ENCODE measurements at places on chromosomes 4 and X.

DNA sequence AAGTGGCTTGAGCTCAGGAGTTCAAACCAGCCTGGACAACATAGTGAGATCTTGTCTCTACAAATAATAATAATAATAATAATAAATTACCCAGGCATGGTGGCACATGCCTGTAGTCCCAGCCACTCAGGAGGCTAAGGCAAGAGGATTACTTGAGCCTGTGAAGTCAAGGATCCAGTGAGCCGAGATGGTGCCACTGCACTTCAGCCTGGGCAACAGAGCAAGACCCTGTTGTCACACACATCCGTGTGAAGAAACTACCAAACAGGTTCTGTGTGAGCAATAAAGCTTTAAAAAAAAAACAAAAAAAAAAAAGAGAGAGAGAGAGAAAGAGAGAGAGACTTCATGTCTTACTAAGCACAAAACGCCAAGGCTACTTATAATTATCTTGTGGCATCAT lies 42.5 kb downstream of the ANOS1 start:
- no peaks in the 10 kb centered on the region for H3K4me1 ChIP-seq
- no peak for DNase-seq
- H3K27ac ChIP-seq = no peak overlapping the region

GRCh38 chrX:153640736-153641575 lies 6.0 kb upstream of the DUSP9 start:
- H3K4me3 ChIP-seq = no peak overlapping the region
- H3K36me3 ChIP-seq = no peaks in the 10 kb centered on the region
- H3K4me1 ChIP-seq = no peaks in the 10 kb centered on the region

DNA sequence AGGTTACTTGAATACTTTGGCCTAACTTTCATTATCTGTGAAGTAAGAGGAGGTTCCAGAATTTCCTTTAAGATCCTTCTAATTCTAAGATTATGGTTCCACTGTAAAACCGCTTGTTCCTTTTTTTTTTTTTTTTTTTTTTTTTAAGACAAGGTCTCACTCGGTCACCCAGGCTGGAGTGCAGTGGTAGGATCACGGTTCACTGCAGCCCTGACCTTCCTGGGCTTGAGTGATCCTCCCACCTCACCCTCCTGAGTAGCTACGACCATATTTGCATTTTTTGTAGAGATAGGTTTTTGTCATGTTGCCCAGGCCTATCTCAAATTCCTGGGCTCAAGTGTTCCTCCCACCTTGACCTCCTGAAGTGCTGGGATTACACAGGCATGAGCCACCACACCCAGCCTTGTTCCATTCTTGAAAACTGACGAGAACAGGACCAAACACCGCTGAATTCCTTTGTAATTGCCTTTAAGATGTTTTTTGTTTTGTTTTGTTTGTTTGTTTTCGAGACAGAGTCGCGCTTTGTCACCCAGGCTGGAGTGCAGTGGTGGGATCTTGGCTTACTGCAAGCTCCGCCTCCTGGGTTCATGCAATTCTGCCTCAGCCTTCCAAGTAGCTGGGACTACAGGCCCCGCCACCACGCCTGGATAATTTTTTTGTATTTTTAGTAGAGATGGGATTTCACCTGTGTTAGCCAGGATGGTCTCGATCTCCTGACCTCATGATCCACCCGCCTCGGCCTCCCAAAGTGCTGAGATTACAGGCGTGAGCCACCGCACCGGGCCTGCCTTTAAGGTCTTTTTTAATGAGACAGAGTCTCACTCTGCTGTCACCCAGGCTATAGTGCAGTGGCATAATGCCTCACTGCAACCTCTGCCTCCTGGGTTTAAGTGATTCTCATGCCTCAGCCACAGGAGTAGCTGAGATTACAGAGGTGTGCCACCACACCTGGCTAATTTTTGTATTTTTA lies 6.8 kb downstream of the PDS5A start:
- H3K4me3 ChIP-seq = no peak overlapping the region
- no peak overlapping the region for H3K27ac ChIP-seq
- no peaks in the 10 kb centered on the region for H3K27me3 ChIP-seq
- no peaks in the 10 kb centered on the region for H3K4me1 ChIP-seq
- no peak for DNase-seq

DNA sequence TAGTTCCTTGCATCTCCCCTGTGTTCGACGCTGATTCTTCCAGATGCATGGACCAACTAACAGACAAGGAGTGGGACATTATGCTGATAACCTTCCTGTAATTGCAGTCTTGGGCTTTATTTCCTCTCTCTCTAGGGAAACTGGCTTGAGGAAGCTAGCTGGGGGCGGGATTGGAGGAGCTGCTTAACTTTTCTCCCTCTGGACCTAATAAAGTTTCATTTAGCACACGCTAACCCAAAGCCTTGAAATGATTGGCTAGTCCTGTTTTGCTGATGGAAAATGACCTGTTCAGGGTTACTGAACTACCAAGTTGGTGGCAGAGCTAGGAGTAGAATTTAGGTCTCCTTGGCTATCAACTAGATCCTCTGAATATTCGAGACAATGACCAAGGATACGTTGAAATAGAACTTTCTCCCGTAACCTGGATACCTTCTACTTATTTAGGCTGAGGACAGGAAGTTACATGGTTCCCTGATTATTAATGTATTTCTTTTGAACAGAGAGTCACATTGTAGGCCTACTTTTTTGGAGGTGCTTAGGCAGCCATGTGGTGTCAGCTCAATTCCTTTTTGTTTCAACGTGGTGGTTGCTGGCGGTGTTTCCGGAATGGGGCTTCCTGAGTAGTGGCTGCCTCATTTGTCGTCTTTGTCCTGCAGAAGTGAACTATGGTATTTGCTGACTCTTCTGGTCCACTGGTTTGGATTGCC lies 2.0 kb downstream of the PGK1 start:
- peaks cover 5% of the 10 kb centered on the region for H3K4me1 ChIP-seq
- peak overlapping the region; percentile 70 for H3K4me3 ChIP-seq
- no peak for DNase-seq
- H3K36me3 ChIP-seq = no peaks in the 10 kb centered on the region
- H3K27ac ChIP-seq = no peak overlapping the region

- no peak overlapping the region for H3K4me3 ChIP-seq
- no peak overlapping the region for H3K27ac ChIP-seq
- DNase-seq = no peak
- H3K36me3 ChIP-seq = no peaks in the 10 kb centered on the region
- no peaks in the 10 kb centered on the region for H3K27me3 ChIP-seq
Observed at GRCh38 chr4:111883557-111883999, 261.7 kb upstream of the FAM241A start.
